Head of caudate nucleus (tissue), 42 donors: ENCODE measurements at places on chromosomes 7 and 10.
A peak's percentile ranks its signal among the peaks of the same experiment; 100 is the strongest.

- no peak for DNase-seq
Measured at GRCh38 chr7:41478187-41478586, 224.7 kb downstream of the INHBA start.

DNA sequence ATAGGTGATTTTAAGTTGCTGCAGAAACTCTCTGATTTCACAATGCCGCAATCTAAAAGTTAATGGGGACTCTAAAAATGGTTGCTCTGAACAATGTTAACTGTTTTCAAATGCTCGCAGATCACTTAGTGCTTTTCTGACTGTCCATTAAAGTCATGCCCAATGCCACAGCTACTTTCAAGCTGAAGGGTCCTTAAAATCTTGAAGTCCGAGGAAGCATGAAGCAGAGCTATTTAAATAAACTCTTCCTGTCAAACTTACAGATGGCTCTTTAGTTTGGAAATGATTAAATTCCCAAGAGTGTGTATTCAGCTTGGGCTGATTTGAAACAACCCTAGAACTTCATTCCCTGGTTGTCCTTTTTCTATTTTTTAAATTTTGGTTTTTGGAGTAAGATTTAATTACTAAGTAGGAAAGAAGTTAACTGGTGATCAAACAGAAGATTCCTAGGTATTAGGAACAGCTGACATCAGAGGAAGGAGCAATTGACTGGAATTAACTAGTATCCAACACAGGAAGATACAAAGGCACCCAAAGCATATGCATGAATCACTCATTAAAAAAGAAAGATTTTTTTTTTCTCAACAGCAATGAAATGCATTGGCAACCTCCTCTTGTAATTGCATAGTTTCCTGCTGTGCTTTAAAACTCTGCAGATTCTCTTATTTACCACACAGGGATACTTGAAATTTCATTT lies 105.1 kb downstream of the NRP1 start:
- DNase-seq, result no peak

GRCh38 chr10:73252445-73253224 lies at the start of gene MRPS16:
TSS of gene MRPS16 (minus strand) at chr10:73252644. CDS start at chr10:73252482, 162 bp downstream.
- DNase-seq, result peak; percentile 92

- DNase-seq, result no peak
Measured at GRCh38 chr10:12960334-12960898, 41.1 kb downstream of the CCDC3 start.

DNA sequence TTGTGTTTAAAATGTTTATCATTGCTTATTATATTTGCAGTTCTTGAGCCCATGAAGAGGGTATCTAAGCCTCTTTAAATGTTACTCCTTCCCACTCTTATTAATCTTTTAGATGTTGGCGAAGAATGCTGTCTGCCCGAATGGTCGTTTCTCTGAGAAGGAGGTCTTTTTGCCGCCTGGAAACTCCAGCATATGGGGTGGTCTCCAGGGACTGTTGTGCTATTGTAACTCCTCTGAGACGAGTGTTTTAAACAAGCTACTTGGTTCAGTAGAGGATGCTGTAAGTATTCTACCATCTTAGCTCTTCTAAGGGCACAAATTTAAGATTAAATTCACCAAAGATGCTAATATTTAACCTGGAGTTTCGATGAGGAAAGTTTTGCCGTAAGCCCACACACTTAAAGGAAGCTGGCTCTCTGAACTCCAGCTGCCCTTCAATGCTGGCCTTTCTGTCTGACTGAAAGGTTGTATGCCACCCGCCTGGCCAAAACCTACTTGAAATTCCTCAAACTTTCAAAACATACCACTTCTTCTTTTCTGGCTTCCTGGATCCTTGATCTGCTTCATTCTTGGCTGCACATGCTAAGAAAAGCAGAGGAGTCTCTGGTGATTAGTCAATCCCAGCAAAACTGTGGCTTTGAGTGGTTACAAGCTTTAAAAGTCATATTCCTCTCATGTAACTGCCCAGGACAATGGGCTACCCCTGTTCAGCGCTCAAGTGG lies 74.7 kb downstream of the ABCA13 start:
- DNase-seq, result no peak

- no peak for DNase-seq
Measured at GRCh38 chr10:32084185-32084851, 28.1 kb upstream of the KIF5B start.

DNA sequence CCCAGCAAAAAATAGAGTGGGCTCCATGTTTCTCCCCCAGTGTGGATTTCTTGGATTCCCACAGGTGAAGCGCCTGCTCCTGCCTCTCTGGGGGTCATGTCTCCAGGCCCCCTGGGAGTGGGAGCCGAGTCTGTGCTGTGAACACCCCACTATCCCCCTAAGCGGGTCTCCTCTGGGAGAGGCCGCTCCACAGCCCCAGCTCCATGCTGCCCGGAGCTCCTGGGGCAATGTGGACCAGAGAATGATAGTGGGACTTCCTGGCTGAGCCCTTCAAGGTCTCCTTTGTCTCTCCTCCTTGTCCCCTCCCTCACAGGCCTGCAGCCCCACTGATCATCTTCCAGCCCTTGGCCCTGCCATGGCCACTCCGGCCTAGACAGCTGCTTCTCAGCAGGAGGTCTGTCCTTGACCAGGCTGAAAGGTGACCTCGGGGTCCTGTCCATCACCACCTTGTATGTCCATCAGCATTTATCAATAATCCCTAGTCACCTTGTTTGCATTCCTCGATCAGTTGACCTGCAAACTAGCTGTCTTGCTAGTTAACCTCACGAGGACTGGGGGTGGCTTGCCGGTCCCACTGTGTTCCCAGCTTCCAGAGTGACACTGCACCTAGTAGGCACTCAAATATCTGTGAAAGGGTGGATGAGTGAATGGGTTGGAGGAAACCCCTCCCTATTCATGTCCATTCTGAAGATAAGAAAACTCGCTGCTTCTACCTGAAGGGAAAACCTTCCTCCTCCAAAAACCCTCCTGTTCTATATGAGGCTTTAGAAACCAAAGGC lies 776 bp upstream of the CALML3 start:
- no peak for DNase-seq
